ENCODE measurements at places on chromosomes 2 and 18. TPM values are rescaled to one million over a fixed set of nuclear protein-coding genes. Genes with fewer than 3 reads are reported as not detected.

DNA sequence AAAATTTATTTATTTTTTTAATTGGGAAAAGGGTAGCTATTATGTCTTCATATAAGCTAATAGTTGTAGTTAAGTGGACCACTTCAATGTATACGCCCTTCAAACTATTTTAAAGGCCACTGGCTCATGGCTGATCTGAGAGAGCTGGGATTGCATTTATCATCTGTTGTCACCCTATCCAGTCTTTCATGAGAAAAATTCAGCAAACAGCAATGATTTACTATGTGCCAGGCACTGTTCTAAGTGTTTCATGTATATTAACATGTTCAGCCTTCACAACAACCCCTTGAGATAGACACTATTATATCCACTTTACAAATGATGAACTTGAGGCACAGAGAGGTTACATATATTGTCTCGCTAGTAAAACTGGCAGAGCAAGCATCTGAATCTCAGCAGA lies 66.1 kb upstream of the ZNF397 start:
- H3K4me3 ChIP-seq = no peak overlapping the region
- no peak overlapping the region for H3K27ac ChIP-seq
- no peaks in the 10 kb centered on the region for H3K4me1 ChIP-seq
- H3K36me3 ChIP-seq = no peaks in the 10 kb centered on the region

DNA sequence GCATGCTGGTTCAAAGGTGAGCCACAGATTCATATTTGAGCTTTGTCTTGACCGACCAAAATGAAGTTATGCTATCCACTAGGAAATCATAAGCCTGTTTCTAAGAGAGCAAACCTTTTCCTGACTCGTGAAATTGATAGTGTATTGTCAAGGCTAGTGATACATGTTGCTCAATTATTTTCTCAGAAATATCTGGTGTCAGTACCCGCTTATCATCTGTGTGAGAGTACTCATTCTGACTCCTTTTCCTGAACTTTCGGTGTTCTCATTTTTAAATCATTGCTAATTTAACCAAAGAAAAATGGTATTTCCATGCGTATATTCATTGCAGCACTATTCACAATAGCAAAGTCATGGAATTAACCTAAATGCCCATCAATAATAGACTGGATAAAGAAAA lies 56.2 kb downstream of the SGPP2 start:
- no peak for DNase-seq
- no peaks in the 10 kb centered on the region for H3K4me1 ChIP-seq

DNA sequence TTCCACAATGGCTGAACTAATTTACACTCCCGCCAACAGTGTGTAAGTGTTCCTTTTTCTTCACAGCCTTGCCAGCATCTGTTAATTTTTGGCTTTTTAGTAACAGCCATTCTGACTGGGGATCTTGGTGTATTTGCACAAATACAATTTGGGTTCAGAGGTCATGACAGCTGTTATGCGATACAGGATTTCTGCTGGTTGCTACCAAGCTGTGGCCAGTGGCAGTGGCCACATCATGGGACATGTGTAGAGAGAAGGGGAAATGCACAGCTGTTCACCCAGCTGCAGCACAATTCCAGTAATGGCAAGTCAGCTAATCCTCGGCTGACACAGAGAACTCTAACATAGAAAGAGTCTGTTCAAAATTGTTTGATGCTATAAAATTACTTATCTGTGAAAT lies 21.0 kb upstream of the SELENOI start:
- H3K4me1 ChIP-seq = peaks cover 2% of the 10 kb centered on the region
- no peaks in the 10 kb centered on the region for H3K36me3 ChIP-seq
- DNase-seq = no peak
- H3K4me3 ChIP-seq = no peak overlapping the region
- H3K27me3 ChIP-seq = no peaks in the 10 kb centered on the region

INHBB gene
- total RNA-seq = not detected
